ENCODE measurements at places on chromosomes 7 and 10.

DNA sequence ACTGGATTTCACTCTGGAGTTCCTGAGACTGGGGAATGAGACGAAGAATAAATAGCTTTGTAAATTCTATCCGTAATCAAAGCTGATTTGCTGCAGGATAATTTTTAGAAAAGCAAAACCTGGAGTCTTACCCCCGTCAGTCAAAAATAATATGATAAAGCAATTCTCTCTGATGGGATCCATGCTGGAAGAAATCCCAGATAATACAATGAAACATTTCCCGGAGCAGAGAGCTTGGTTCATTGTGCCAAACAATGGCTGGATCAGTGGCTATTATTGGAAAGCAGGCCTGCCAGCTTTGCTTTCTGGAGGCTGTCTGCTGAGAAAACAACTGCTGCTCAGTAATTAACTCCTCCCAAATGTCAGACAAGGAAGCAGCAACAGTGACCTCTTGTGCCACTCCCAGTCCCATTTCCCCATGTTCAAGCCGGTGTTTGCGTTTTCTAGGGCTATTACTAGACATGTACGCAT lies 609.4 kb upstream of the PCDH15 start:
- DNase-seq = no peak

DNA sequence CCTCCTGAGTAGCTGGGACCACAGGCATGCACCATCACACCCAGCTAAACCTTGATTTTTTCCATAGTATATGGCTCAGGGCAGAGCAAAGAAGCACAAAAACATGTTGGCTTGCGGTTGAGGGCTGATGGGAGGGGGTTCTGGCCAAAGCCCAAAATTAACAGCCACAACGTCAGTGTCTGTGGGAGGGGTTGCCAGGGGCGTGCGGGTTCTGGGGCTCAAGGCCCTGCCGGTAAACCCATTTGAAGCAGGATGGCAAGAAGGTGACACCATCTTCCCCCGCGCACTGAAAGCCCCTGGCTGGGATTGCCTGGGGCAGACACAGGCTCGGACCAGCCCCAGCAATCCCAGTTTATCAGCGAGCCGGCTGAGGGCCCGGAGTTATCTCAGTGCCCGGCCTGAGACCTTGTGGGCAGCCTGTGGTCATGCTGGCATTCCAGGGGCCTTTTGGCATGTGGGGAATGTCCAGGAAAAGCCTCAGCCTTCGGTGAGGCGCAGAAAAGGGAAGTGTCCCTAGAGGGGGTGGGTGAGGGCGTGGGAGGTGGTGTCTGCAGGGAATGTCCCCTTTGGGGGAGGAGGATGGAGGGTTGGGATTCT lies 167.7 kb upstream of the TNRC18 start:
- DNase-seq = no peak

DNA sequence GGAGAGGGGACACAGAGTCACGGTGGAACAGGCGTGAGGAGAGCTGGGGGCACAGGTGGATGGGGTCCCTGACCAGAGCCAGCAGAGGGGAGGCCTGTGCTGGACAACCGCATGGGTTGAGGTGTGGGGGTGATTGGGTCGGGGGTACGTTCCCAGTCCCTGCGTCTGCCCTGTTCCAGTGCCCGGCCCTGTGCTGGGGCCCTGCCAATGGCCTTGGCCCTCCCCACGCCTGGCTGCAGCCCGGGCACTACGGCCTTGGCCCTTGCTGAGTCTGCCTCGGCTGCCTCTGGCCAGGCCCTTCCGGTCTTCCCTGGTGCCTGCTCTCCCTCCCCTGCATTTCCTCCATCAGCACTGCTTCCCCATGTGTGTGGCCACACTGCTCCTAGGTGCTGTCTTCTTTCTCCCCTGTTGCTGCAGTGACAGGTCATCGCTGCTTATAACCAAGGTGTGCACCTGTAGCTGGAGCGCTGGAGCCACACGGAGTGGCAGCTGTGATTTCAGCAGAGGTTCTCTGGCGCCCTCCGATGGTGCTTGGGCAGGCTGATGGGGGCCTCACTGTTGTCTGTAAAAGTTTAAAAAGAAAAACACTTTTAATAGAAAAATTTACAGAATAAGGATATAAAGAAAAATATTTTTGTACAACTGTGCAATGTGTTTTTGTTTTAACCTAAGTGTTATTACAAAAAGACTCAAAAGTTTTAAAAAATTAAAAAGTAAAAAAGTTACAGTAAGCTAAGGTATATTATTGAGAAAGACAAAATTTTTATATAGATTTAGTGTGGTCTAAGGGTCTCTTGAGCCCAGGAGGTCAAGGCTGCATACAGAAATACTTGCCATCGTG lies 45.2 kb upstream of the BHLHA15 start:
- DNase-seq = peak; percentile 50

DNA sequence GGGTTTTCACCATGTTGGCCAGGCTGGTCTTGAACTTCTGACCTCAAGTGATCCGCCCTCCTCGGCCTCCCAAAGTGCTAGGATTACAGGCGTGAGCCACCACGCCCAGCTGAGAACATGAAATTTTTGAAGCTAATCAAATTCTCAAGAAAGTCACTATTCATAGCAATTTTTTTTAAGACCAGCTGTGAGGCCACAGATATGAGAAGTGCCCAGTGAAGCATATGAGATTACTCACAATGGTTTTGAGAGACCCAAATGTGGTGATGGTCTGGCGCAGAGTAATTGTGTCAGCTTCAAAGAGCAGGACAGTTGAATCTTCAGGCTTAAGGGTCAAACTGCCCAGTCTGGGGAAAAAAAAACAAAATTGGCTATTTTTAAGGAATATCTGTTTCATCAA lies 16.2 kb downstream of the NCOA4 start:
- DNase-seq = no peak

DNA sequence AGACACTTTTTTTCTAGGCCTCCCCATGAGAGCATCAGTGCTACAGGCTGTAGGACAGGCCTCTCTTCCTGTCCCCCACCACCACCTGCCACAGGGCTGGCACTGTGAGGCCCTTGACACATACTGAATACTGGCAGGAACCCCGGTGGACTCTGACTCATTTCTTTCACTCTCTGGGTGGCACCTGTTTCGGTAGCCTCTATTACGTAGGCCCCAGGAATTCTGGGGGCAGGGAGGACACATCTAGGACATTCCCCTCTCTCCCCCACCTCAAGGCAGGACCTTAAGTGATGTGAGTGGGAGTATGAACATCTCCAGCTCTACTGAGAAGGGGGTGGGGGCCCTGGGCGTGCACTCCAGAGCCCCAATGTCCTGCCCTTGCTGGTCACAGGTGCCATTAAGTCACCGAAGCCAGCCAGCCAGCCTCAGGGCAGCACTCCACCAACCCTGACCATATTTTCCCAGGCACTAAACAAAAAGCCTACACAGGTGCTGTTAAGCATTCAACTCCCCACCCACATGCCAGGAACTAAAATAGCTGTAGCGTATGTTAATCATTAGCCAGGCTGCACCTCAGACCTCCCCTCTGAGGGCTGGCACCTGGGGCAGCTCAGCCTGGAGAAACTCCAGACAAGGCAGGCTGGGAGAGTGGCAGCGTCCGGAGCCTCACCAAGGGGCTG lies 8.9 kb downstream of the ANXA11 start:
- DNase-seq = peak; percentile 50

- peak; percentile 13 for DNase-seq
Measured at GRCh38 chr7:112938863-112939573, 147.6 kb downstream of the GPR85 start.

GRCh38 chr7:22851145-22851544 lies 28.5 kb upstream of the TOMM7 start:
- DNase-seq = no peak

- DNase-seq = no peak
Measured at GRCh38 chr7:80635998-80636397, 2.4 kb upstream of the CD36 start.

Data from stimulated activated CD4-positive, alpha-beta T cell treated with anti-CD3 and anti-CD28 coated beads, Interleukin-4, amount 100 ng/mL, for 48 hours (primary cell).